Posterior cingulate gyrus (tissue), 11 donors: ENCODE measurements at places on chromosomes 11 and 22.
A peak's percentile ranks its signal among the peaks of the same experiment; 100 is the strongest.

DNA sequence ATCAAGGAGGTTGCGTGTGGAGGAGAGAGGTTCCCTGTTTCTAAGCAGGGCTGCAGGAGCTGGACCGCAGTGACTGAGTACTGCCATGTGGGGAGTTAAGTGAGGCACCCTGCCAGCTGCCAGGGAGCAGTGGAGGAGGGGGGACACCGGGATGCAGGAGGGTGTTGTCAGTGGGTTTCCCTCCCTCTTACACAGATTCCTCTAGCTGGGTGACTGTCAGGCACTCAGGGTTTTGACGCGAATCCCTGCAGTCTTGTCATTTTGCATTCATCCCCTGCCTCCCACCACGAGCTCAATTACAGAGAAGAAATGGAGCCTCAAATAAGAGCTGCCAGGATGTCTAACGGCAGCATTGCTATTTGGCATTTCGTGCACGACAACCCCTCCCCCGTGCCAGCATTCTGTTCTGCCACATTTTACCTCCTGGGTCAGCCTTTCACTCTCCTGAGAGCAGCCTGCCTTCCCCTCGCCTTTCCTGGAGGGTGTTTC, 119.8 kb upstream of the SORL1-AS1 start:
- peak; percentile 59 for DNase-seq

GRCh38 chr11:32288276-32288675, 147.1 kb downstream of the WT1 start:
- DNase-seq: no peak

- DNase-seq: peak; percentile 24
These were observed 1.3 kb upstream of the B4GALNT4 start for GRCh38 chr11:367956-368413.

DNA sequence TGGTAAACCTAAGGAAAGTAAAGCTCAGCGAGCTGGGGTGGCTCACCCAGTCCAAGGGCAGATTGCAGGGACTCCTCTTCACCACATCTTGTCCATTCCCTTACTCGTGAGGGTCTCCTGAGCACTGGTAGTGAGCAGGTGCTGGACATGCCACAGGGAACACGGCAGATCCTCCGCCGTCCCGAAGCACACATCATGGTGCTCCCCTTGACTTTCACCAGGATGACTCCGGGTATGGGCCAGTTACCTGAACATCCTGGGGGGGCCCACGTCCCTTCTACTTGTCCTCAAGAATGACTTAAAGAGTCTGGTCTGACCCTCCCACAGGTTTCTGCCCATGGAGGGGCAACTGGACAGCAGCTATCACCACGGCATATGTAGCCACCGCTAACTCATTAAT, 8.0 kb upstream of the SF1 start:
- DNase-seq: no peak

- no peak for DNase-seq
These were observed 10.6 kb downstream of the FREY1 start for GRCh38 chr11:45896422-45896984.

DNA sequence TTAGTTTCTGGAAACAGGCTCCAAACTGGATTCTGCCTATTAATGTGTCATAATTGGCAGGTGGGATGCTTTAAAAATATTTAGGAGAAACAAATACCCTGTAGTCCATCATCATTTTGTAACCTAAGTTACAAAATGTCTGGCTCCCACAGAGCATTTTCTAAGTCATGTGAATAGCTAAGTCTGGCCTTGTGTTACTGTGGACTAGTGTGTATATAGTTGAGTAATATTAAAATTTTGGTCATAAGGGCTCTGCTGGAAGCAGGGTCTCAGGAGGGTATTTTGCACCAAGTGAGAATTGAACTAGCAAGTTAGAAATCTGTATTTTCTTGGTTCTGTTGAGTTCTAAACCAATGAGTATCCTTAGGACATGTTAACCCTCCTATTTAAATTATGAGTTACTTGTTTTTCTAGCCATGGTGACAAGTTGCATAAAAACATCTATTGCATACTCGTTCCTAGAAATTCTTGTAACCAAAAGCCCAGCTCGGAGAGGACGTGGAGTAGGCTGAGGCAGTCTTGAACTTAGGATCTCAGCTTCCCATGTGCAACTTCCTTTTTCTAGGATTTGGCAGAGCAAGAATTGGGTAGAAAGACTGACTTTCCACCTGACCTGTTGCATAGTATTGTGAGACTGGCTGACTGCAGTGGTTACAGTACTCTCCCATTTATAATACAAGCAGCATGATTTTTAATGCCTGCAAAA, 5.4 kb downstream of the PTPMT1 start:
- DNase-seq: no peak

- no peak for DNase-seq
These were observed 43.1 kb upstream of the MYH9 start for GRCh38 chr22:36430863-36431262.

- peak; percentile 74 for DNase-seq
These were observed 3.1 kb upstream of the MN1 start for GRCh38 chr22:27804470-27805297.

GRCh38 chr22:34301569-34301968, 381.3 kb upstream of the LARGE1 start:
- no peak for DNase-seq

GRCh38 chr22:16845881-16846280, 20.7 kb upstream of the XKR3 start:
- no peak for DNase-seq

- DNase-seq: no peak
These were observed 3.1 kb downstream of the TNNT3 start for GRCh38 chr11:1922481-1923081.

- DNase-seq: no peak
These were observed 32.5 kb downstream of the GNAZ start for GRCh38 chr22:23102776-23103175.

- no peak for DNase-seq
These were observed 176.2 kb upstream of the FAT3 start for GRCh38 chr11:92048415-92048814.

- no peak for DNase-seq
These were observed 21.9 kb downstream of the ASCC2 start for GRCh38 chr22:29816128-29816527.

- no peak for DNase-seq
These were observed 60.9 kb upstream of the CLMP start for GRCh38 chr11:123255909-123256308.

DNA sequence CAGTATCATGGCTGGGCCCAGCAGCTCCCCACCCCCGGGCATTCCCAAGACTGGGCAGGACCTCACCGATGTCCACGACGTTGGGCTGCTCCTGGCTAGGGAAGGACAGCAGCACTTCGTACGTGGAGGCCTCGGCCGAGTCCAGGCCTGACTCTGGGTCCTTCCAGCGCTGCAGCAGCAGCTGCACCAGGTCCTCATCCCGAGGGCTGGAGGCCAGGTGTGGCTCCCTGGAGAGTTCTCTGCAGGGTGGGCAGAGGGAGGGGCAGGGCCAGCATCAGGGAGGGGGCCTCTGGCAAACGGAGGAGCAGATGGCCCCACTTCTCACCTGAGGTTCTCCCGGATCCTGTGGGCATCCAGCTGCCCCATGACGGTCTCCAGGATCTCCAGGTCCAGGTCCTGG, 341 bp downstream of the NAALADL1 start:
- no peak for DNase-seq

DNA sequence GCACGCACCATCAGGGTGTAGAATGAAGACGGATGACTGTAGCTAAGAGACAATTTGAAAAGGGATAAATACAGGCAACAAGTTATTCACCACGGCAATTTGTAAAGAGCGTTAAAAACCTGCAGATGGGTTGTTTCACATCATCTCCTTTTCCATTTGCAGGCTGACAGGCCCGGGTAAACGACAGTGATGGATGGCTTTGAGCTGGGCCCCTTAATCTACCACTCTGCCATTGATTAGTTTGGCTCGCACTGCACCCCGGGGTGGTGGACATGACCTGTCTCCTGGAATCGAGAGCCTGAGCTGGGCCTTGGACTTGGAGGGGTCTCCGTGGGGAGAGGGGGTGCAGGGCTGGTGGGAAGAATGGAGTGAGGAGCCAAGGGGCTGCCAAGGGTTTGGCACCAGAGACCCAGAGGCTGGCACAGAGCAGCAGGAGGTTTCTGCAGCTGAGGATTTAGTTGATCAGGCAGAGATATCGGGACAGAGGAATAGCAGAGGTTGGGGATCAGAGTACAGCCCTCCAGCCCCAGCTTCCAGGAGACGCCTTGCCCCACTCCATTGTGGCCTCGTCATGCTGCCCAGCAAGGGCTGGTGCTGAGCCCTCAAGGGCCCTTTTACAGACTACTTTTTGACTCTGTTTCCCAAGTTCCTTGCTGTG, 110.6 kb upstream of the NECTIN1 start:
- DNase-seq: no peak

- DNase-seq: no peak
These were observed 353.7 kb downstream of the MIAT start for GRCh38 chr22:27011133-27011532.

GRCh38 chr11:58562375-58562800, 13.3 kb downstream of the LPXN start:
- no peak for DNase-seq

- DNase-seq: peak; percentile 31
These were observed 18.6 kb downstream of the CBX7 start for GRCh38 chr22:39133871-39134270.

DNA sequence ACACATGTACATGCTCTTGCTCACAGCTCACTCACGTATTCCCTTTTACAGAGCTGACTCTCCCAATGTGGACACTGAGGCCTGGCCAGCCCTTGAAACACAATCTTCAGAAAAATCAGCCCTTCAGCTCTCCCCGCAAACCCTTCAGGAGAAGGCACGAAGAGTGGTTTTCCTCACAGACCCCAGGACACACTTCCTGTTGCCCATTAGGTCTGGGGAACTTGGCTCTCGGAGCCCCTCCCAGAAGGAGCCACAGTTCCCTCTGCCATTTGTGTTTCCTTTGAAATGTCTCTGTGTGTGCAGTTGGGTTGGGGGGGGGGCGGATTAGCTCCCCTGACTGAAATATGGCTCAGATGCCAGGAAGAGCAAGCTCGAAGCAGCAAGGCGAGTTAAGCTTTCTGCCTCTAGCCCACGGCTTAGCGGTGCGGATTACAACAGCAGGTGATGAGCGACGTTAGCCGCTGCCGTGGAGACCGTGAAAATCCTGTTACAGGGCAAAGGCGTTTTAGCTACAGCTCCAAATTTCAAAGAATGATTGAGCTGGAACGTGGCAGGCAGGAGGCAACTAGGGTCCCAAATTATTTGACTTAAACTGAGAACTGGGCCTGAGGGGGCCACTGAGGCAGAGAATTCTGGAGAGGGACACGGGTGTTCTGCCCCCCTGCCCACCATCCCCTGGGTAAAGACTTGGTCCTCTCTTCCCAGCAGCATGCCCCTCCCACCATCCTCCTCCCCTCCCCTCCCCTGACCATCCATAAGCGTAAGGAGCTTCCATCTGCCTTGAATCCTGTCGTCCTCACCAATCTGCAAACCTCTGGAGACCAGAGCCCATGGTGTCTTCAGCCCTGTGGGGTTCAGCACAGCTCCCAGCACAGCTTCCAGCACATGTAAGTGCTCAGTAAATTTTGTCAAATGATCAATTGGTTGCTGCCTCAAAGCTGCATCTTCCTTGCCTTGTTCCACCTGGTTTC, 598.6 kb downstream of the BUD13 start:
- no peak for DNase-seq

DNA sequence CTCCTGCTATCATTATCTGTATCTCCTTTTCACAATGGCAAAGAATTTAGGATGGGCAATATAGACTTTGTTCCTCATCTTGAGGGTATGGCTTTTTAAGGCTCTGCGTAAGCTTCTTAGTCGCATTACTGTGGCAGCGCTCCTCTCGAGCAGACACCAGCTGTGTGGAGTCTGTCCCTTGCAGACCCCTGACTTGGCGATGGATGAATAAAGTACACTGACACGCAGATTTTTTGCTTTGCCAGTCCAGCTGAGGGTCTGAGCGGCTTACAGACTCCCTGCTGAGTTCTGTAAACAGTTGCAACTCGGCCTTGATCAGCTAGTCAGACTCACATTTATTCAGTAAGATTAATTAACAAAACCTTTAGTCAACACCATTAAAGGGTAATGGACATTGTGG, 390.0 kb upstream of the CNTN5 start:
- DNase-seq: no peak

DNA sequence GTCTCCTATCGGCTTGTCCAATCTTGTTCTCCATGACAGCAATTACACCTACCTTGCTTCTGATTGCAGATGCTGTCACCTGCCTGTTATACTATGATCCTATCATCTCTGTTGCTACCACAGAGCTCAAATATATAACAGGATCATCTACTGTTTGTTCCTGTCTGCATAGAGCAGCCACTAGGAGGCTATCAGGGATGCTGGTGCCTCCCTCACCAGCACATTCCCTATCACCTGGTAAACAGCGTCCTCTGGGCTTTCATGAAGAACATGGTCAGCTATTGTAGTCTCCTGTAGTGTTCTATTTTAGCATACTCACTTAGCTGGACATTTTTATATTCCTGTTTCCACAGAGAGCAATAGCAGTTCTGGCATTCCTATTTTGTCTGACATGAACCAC, 87.8 kb upstream of the FAT3 start:
- DNase-seq: no peak

DNA sequence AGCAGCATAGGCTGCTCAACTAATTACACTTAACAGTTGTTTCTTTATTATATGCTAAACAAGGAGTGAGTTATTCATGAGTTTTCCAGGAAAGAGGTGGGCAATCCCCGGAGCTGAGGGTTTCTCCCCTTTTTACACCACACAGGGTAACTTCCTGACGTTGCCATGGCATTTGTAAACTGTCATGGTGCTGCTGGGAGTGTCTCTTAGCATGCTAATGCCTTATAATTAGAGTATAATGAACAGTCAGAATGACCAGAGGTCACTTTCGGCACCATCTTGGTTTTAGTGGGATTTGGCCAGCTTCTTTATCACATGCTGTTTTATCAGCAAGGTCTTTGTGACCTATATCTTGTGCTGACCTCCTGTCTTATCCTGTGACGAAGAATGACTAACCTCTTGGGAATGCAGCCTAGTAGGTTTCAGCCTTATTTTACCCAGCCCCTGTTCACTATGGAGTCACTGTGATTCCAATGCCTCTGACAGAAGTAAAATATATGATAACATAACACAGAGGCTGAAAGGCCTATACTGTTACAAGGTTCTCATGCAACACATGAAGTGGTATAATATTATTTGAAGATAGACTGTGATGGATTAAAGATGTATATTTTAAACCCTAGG, 41.3 kb upstream of the RDX start:
- no peak for DNase-seq

DNA sequence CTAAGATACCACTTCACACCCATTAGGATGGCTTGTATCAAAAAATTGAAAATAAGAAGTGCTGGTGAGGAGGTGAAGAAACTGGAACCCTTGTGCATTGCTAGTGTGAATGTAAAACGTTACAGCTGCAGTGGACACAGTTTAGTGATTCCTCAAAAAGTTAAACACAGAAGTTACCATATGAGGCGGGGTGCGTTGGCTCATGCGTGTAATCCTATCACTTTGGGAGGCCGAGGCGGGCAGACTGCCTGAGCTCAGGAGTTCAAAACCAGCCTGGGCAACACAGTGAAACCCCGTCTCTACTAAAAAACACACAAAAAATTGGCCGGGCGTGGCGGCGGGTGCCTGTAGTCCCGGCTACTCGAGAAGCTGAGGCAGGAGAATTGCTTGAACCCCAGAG, 43.5 kb downstream of the SGSM3 start:
- DNase-seq: no peak
